ENCODE measurements at places on chromosomes 6 and 20. TPM values are rescaled to one million over a fixed set of nuclear protein-coding genes. Genes with fewer than 3 reads are reported as not detected.
A peak's percentile ranks its signal among the peaks of the same experiment; 100 is the strongest.

- no peak for DNase-seq
These were observed 148.0 kb downstream of the TMEM200A start for GRCh38 chr6:130513770-130514169.

DNA sequence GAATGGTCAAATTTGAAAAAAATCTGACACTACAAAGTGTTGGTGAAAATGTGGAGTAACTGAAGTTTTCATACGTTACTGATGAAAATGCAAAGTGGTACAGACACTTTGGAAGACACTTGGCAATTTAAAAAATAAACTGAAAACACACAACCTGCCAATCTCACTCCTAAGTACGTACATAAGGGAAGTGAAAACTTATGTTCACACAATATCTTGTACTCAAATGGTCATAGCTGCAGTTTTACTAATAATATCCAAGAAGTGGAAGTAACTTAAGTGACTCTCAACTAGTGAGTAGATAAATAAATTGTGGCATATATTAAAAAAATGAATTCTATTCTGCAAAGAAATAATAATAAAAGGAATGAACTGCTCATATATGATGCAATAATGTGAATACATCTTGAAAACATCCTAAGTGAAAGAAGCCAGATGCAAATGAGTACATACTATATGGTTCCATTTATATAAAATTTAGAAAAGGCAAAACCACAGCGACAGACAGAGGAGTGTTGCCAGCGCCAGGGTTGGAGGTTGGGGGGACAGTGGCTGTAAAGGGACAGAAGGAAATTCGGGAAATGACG, 198.2 kb downstream of the ERMARD start:
- no peak for DNase-seq

GRCh38 chr6:135063926-135064325, 9.3 kb upstream of the HBS1L start:
- DNase-seq = no peak

DNA sequence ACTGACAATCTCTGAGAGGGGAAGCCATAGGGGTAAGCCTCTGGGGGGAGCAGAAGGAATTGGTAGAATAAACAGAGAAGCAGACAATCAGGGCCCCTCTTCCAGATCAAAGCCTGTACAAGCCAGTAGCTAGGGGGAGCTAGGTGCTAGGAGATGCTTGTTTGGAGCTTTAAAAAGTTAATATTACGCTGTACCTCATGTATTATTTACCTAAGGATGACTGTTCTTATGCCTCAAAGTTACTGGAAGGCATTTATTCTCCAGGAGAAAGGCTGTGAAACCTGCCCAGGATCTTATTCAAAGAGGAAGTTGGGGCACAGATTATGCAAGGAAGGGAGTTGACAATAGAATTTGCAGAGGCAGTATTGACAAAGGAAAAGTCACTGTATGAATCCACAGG, 111.8 kb upstream of the SLC35F1 start:
- no peak for DNase-seq

- DNase-seq = peak; percentile 18
These were observed 46.7 kb upstream of the PKIB start for GRCh38 chr6:122563364-122564052.

DNA sequence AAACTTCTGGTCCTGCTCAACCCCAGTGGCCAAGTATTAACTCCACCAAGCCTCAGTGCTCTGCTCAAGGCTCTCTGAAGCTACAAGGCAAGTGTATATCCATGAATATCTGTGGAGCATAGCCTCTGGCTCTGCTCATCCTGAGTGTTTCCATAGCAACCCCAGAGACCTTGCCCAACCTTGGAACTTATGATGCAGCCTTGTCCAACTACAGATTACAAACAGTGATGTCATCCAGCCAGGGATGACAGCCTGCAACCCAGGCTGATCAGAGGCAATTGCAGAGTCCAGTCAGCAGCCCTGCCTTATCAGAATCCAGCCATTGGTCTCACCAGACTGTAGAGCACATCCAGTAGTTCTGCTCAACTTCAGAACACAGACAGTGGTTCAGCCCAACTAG, 65.5 kb upstream of the SPACA1 start:
- no peak for DNase-seq

DNA sequence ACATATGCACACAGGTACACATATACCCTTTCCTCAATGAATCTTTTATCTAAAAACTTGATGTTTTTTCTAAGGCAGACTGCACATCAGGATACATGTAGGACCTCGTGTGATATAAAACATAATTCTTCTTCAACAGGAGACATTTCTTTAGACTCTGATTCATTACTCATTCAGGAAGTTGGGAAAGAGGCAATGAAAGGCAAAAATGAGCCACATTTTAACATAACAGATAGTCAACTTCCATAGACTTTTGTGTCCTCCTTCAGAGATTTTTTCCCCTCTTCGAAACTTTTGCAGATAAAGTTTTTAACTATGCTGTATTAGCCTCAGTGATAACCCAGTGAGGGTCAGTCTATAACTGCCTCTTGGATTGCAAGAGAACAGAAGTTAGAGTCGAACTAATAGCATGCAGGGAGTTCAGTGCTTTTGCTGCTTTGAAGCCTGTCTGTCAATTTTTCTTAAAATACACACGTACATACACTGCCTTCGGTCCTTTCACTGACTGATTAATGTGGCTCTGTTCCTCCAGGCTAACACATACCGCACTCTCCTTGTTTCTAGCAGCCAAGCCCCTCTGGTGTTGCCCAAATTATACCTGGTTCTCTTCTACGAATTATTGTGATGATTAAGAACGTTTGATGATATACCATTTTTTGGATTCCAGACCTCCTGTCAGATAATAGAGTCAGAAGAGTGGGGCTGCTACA, 562.5 kb upstream of the MAP3K7 start:
- no peak for DNase-seq

DNA sequence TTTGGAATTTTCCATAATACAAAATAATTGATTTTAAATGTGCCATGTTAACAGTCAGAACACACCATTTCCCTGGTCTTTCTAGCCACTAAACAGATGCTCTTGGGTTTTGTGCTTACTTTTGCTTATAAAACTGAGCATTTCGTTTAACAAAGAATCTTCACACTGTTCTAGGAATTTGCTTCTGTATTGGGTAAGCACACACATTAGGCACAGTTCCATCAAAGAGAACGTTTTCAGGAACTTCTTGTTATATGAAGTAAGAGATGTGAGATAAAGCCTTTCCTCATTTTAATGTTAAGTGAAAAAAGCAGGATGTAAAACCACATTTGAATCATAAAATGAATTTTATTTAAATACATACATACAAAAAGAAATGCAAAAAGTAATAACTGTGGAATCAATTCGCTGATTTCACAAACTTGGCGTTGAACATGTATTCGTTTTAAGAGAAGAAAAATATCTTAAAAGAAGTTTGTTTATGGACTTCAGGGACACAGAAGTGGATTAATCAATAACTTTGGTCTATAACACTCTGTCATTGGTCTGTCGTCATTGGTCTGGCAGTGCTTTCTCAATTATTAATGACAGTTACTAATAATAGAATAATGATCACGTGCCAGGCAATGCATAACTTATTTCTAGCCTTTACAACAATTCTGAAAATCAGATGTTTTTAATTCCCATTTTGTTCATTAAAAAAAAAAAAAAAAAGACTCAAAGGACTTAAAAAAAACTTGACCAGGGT, 199.9 kb upstream of the PRDM1 start:
- DNase-seq = no peak

DNA sequence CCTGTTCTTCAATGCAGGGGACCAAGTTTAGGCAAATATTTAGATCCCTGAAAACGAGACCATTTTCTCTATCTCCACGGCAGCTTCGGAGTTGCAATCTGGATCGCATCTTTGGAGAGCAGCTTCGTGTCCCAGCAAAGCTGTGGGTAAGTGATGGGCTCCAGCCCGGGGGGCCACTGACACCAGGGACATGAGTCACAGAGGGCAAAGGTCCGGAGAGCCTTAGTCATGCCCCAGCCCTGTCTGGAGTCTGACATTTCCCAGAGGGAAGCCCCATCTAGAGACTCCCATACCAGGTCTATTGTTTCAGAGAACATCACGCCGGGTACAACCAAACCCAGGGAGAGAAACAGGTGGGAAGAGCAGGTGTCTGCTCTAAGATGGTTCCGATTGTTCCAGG, 95.9 kb downstream of the NFATC2 start:
- DNase-seq = no peak

GRCh38 chr20:55615818-55616217, 389.5 kb downstream of the CBLN4 start:
- DNase-seq = no peak

- DNase-seq = no peak
These were observed 91.7 kb downstream of the MTFR2 start for GRCh38 chr6:136158387-136158821.

DNA sequence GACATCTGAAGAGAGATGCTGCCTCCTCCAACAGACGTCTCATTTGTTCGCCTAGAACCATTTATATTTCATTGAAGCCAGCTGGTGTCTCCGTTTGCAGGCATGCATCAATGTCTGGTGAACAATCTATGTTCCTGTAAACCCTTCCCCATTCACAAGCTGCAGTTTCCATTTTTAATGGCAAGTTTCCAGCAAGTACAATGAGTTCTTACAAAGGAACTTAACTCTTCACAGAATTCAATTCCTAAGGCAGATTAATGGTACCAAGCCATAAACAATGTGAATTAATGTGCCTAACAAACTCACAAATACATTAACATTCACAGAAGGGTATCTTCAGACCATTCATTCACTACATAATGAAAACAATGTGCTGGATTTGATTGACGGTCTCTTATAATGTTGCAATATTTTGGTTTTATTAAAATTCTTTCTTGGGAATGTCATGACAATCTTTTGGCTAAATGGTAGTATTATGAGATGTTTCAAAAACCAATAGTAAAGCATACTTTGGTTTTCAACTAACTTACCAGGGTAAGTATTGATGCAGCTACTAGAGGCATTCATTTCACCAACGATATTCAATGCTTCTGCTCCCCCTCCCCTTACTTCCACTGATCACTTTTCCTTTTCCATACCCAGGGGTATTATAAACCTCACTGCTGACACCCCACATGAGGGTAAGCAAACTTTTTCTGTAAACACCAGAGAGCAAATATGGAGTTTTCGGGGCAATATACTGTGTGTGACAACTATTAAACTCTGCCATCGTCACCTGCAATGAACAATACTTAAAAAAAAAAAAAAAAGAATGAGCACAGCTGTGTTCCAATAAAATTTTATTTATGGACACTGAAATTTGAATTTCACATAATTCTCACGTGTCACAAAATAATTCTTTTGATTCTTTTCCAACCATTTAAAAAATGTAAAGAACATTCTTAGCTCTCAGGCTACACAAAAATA, 4.2 kb downstream of the AKIRIN2 start:
- DNase-seq = no peak

DNA sequence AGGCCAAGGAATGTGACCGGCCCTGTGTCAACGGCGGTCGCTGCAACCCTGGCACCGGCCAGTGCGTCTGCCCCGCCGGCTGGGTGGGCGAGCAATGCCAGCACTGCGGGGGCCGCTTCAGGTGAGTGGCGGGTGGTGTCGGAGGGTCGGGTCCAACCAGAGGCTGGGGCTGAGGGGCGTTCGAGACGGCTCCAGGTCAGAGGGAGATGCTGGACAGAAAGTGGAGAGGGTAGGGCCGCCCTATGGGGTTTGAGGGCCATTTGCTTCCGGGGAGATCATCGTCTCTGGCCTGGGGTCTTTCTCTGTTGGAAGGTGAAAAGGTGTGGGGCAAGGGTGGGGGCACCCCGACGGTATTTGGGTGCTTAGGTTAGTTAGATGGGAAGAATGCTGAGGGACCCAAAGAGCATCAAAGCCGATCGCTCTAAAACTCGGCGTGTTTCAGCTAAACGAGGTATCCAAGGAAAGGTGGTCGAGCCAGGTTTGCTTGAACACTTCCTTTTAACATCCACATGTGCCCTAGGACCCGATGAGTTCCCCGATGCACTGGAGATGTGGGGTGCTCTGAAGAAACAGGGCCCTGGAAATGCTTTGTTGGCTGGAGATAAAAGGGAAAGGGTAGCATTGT, 691 bp downstream of the ATRN start:
- DNase-seq = peak; percentile 33

DNA sequence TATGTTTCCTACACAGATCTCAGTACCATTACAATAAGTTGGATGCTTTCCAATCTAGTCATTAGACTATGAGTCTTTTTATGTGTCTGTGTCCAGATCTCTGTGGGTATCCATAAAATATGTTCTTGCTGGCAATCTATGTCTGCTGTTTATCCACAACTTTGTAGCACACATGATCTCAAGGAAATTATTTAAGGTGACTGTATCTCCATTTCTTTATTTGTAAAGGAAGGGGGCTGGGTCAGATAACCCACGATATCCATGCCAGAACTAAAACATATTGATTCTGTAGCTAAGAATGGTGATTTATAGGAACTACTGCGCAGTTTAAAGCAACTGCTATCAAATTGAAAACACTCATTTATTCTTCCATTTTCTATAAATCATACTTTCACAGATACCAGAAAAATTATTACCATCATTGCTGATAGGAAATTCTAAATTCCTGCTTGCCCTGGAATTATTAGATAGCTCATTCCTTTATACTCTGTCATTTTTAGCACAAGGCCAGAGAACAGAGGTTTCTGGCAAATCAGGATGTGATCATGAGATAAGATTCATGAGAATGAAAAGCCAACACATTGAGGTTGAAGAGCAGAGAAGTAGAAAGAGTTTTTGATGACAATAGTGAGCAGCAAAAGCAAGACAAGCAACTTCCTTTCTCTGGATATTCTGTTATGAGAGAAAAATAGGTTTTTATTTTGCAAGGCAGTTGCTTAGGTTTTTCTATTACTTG, 851.4 kb upstream of the CITED2 start:
- DNase-seq = no peak

- no peak for DNase-seq
These were observed 24.8 kb downstream of the TMX4 start for GRCh38 chr20:7994809-7995208.

DNA sequence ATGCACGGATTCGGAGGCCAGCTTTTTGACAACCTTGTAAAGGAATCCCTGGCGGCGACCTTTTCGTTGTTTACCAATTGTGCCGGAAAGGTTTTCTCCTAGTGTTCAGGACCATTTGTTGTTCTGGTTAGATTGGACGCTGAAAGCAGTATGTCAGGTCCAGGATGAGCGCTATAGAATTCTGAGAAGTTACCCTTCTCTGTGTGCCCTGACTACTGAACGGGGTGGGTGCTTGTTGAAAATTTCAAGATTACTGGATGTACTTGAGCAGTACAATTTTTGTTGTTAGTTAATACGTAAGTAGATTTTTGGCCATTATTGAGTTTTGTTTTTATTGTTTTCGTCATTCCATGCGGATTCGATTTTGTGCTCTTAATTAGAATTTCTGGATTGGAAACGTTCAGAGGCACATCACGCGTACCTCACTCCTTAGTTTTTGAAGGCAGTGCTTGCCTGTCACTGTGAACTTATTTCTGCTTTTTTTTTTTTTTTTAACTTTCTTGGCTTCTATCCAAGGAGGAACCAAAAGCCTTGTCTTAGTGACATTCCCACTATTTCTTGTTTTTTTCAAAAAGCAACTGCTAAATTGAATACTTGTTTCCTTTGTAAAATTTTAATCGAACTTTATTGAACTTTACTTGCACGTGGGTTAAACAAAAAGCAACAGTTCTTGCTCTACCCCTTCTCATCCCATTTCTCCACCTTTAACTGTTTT, 898 bp downstream of the XRN2 start:
- no peak for DNase-seq

- no peak for DNase-seq
These were observed 183.0 kb upstream of the QKI start for GRCh38 chr6:163231356-163232014.

Gene COL9A3
- 113 TPM for total RNA-seq

Gene TJAP1
- 33.3 TPM for total RNA-seq

Gene SRMS
- 0.50 TPM for total RNA-seq

Gene PARD6B
- 29.2 TPM for total RNA-seq

Gene PLEKHG1
- 1.0 TPM for total RNA-seq

Gene RHAG
- not detected for total RNA-seq

Gene LY6G6D
- not detected for total RNA-seq

Gene TTLL9
- total RNA-seq = not detected

Gene METTL24
- total RNA-seq = not detected

Gene PRELID3B
- 43.6 TPM for total RNA-seq
